ENCODE measurements at places on chromosomes 7 and 10.

DNA sequence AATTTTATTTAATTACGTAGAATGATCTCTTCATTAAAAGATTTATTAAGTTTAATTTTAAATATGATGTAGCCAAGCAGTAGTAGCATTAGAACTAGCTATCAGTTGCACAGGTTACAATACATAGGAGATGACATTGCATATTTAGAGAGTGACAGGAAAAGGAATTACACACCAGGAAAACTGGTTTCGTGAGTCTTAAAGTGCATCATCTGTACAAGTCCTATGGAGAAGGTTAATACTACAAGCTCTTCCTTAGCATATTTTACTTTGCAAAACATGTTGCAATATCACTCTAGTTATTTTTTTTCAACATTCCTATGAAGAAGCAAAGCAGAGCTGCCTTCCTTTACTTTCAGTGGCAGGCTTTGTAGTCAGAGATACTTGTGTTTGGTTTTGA, 20.2 kb upstream of the SEM1 start:
- DNase-seq = no peak

- DNase-seq = no peak
These were observed 7.1 kb downstream of the ZNF736 start for GRCh38 chr7:64320547-64321513.

DNA sequence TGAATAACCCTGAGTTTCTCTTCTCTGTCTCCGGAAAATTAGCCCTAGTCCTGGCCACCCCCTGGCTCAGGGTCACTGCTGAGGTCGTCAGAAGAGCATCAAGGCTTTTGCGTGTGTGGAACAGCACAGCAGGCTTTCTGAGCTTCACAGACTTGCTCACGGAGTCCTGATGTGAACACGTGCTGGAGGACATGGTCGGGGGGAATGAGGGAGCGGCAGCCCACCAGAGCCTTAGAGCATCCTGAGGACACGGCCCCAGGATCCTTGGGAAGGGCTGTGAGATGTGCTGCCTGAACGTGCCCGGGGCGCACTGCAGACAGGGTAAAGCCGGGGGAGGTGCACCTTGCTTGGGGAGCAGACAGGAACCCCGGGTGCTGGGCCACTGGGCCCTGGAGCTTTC, 28.8 kb downstream of the TMEM120A start:
- no peak for DNase-seq

GRCh38 chr10:1124796-1125195, 68.6 kb downstream of the WDR37 start:
- DNase-seq = no peak

- no peak for DNase-seq
These were observed 40.4 kb upstream of the MGMT start for GRCh38 chr10:129426606-129427005.

GRCh38 chr7:25598765-25599164, 370.5 kb upstream of the NPVF start:
- DNase-seq = no peak

DNA sequence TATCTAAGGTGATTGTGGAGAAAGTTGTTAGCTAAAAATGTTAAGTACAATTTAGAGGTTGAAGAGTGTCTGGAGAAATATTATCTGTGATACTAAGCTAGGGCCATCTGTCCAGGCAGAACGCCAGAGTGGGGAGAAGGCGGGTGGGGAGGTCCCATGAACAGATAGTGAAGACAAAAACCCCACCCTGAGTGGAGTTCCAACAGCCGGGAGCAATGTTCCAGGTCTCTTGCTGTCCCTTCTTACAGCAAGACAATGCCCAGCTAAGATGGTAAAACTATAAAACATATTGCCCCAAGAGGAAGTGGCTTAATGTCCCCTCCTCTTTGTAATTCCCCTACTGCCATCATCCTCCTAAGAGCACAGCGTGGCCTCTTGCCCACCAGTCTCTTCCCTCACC, 10.4 kb upstream of the IL15RA start:
- DNase-seq = no peak

DNA sequence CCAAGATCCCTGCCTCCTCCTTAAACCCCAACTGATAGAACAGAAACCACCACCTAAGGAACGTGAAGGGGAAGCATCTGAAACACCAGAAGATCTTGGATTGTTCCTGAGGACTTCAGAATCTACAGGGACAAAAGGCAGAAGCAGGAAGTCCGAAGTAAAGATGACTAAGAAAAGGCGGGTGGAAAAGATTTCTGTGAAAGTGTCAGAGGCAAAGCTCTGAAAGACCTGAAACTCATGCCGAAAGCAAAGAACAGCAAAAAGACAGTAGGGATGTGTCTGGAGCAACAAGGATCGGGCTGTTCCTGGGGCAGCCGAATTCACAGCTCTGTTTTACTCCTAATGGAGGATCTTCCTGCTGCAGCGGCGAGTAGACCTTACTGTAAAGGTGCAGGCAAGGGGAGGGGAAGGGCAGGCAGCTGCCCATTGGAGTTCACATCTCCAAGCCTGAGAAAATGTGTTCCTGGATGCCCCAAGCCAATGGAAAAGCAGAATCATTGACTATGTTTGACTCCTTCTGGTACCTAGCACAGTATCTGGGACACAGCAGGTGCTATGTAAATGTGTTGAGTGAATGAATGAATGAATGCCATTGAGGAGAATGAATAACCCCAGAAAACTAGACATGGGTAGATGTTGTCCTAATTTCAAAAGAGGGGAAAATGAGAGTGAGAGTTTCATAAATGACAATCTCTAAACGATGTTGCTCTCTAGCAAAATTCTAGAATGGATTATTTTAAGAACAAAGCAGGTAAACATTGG, 40.4 kb downstream of the PDIA4 start:
- no peak for DNase-seq

DNA sequence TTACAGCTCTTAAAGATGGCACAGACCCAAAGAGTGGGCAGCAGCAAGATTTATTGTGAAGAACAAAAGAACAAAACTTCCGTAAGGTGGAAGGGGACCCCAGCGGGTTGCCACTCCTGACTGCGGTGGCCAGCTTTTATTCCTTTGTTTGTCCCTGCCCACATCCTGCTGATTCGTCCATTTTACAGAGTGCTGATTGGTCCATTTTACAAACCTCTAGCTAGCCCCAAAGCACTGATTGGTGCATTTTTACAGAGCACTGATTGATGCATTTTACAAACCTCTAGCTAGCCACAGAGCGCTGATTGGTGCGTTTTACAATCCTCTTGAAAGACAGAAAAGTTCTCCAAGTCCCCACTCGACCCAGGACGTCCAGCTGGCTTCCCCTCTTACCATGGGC, 16.8 kb upstream of the CCSER2 start:
- no peak for DNase-seq

- no peak for DNase-seq
These were observed 99.6 kb downstream of the STRA8 start for GRCh38 chr7:135333200-135333599.

- no peak for DNase-seq
These were observed 147.7 kb downstream of the PTPN20 start for GRCh38 chr10:47058961-47059391.

GRCh38 chr7:84162584-84162983, 32.0 kb downstream of the SEMA3A start:
- no peak for DNase-seq

DNA sequence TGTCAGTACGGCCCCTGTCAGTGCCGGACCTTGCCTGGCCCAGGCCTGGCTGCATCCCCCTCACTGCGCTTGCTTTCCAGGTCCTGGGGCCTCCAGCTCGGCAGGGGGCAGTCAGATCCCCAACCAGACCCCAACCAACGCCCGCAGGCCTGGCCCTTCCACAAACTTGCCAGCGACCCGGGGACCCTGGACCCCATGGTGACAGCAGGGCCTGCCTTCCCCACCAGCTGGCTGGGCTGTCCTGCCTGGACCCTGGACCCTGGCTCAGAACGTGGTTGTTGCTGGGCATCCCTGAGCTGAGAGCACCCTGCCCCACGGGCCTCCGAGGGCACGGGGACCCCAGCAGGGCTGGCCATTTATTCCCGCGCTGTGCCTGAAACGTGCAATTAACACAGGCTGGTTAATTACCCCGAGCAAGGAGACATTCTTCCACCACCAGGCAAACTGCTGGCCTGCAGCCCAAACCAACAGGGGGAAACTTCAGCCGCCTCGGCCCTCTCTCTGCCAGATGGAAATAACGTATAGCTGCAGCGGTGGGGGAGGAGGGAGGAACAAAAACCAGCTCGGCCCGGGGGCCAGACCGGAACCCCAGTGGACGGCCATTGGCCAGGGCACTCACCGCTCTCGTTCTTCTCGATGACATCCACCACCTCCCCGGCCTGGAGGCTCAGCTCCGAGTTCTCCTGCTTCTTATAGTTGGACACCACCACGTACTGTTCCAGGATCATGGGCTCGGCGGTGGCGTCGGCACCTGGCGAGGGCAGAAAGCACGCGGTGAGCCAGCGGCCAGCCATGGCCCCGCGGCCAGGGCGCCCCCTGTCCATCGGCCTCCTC, 167.1 kb downstream of the NEURL1 start:
- DNase-seq = no peak

GRCh38 chr10:1188558-1189135, 132.5 kb downstream of the WDR37 start:
- no peak for DNase-seq

GRCh38 chr10:128537834-128538330, 411.7 kb upstream of the MKI67 start:
- no peak for DNase-seq

- no peak for DNase-seq
These were observed 12.2 kb upstream of the TMEM168 start for GRCh38 chr7:112802406-112802805.

DNA sequence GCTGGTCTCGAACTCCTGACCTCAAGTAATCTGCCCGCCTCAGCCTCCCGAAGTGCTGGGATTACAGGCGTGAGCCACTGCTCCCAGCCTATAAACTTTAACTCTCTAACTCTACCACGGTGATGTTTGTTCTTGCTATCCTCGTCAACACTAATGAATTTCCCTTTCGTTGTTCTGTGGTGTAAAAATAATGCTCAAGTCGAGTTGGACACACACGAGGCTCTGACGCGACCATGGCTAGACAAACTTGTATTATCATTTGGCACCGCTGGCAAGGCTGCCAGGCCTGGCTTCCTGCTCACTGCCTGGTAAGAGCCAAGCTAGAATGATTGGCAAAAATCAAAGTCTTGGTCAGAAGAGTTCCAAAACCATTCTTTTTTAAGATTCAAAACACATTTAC, 167.0 kb upstream of the KLF6 start:
- no peak for DNase-seq

DNA sequence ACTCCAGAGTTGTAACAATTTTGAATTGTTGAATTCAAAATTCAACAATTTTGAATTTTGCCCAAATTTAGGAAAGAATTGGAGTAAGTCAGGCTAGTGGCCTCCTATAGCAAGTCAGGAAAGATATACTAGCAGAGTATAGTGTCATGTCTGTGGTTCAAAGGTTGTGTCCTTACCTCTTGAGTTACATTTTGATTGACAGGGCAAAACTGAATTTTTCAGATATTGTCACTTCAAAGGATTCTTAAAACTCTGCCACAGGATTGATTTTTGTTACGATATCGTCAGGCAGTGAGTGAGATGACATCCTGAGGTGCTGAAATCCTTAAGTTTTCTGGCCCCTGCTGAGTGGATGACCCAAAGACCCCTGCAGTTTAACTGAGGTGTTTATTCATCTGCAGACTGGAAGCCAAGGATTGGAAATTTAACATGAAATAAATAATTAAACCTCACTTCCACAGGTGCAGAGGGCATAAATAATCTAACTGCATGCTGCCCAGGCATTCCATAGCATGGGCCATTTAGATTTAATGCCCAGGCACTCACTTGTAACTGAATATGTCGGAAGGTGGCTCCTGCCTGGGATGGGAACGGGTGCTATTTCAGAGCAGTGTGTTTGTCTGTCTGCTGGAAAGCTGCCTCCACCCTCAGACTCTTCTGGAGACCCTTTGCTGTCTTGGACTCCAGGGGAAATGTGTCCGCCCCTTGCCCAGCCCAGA, 50.8 kb downstream of the RBM20 start:
- no peak for DNase-seq

DNA sequence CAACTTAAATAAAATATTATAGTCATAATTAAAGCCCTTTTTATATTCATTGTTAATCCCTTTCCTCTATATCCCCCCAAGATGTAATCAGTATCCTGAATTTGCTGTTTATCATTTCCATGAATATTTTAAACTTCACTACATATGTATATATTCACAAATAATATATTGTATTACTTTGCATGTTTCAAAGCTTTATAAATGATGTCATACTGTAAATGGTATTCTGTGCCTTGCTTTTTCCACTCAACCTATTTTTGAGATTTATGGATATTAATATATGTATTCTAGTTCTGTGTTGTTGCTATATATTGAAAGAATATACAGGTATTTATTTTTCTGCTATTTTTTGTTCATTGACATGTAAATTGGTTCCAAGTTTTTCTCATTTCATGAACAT, 173.1 kb downstream of the CCDC71L start:
- no peak for DNase-seq

- no peak for DNase-seq
These were observed 28.2 kb upstream of the TPST1 start for GRCh38 chr7:66176914-66177313.

GRCh38 chr10:21388589-21388988, 136.9 kb downstream of the SKIDA1 start:
- no peak for DNase-seq

- DNase-seq = no peak
These were observed 811.2 kb downstream of the TYW1 start for GRCh38 chr7:67807826-67808225.

DNA sequence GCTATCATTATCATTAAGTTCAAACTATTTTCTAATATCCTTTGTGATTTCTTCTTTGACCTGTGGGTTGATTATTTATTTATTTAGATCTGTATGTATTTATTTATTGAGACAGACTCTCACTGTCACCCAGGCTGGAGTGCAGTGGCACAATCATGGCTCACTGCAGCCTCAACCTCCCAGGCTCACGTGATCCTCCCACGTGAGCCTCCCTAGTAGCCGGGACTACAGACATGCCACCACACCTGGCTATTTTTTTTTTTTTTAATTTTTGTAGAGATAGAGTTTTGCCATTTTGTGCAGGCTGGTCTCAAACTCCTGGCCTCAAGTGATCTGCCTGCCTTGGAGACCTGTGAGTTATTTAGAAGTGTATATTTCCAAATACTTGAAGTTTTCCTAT, 28.7 kb upstream of the MRPS16 start:
- DNase-seq = no peak

GRCh38 chr7:47451851-47452205, 130.1 kb downstream of the TNS3 start:
- no peak for DNase-seq

GRCh38 chr7:27249724-27250556, 7.3 kb downstream of the EVX1 start:
- no peak for DNase-seq

- no peak for DNase-seq
These were observed 4.1 kb upstream of the PLAU start for GRCh38 chr10:73906524-73907447.

DNA sequence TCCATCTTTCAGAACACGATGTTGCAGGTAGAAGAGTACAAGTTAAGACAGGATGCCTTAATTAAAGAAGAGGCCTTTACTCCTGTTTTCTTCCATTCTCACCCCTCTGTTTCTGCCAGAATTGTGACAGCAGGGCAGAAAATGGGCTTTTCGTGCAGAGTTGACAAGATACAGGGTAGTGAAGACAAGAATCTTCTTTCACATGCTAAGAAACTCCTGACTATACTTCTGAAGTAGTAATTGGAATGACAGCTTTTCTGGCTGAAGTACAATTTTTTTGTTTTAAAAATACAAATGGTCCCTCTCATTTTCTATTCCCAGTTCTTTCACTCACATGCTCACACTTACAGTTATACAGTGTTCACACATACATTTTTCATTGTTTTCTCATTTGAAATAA, 22.1 kb downstream of the HDAC9 start:
- no peak for DNase-seq

All from stimulated activated CD8-positive, alpha-beta memory T cell treated with anti-CD3 and anti-CD28 coated beads, Interleukin-7, amount 100 ng/mL, for 1 hour (primary cell).